Neural crest cell (in vitro differentiated cells): ENCODE measurements at places on chromosomes 11 and 22. TPM values are rescaled to one million over a fixed set of nuclear protein-coding genes. Genes with fewer than 3 reads are reported as not detected.

CDC45 gene
- total RNA-seq, result 47.1 and 49.8 TPM in 2 replicates

IGLL5 gene
- not detected in 2 replicates for total RNA-seq

- no peak for DNase-seq
- H3K4me1 ChIP-seq, result peaks cover 12% of the 10 kb centered on the region
- no peaks in the 10 kb centered on the region for H3K36me3 ChIP-seq
These were observed 33.6 kb downstream of the GALNT18 start for GRCh38 chr11:11588243-11588642.

DNA sequence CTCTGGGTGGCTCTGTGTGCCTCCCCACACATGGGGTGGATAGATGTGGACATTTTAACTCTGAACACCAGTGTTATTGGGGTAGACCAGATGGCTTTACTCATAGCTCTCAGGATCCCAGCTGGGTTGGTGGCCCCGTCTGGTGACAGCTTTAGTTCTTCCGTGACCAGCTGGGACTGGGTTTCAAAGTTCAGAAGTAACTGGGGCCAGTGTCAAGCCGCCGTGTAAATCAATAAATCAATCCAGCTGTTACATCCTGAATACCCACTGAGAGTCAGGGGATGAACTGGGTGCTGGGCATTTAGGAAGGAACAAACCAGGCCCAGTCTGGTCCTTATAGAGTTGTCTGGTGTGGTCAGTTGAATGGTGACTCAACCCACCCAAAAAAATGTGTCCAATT is 269.4 kb downstream of the CTTN start:
- no peaks in the 10 kb centered on the region for H3K27me3 ChIP-seq
- no peak overlapping the region for H3K4me3 ChIP-seq
- no peak overlapping the region for H3K27ac ChIP-seq
- H3K4me1 ChIP-seq, result peaks cover 7% of the 10 kb centered on the region
- no peaks in the 10 kb centered on the region for H3K36me3 ChIP-seq

- H3K36me3 ChIP-seq, result no peaks in the 10 kb centered on the region
- H3K27ac ChIP-seq, result no peak overlapping the region
- H3K4me1 ChIP-seq, result peaks cover 10% of the 10 kb centered on the region
- no peak for DNase-seq
- H3K27me3 ChIP-seq, result peaks cover 76% of the 10 kb centered on the region
- no peak overlapping the region for H3K4me3 ChIP-seq
These were observed 1.1 kb downstream of the CABP7 start for GRCh38 chr22:29720811-29721323.

DNA sequence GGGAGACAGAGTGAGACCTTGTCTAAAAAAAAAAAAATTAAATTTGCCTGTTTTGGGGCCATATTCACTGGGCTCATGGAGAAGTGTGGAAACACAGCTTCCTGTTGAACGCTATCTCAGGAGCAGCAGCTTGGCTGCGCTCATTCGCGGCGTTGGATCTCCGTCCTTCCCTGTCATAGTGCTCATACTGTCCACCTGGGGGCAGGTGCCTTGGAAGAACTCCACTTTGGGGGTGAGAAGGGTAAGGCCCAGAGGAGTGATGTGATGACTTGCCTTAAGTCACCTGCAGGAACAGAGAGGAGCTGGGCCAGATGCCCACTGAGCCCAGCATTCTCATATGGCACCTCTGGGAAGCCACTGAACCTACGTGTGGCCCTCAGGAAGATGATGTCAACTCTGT is 82.8 kb downstream of the CABIN1 start:
- no peak overlapping the region for H3K4me3 ChIP-seq
- H3K27me3 ChIP-seq, result no peaks in the 10 kb centered on the region

NAV2 gene
- 14.1 and 15.5 TPM in 2 replicates for total RNA-seq

LSP1 gene
- total RNA-seq, result not detected in 2 replicates

DNA sequence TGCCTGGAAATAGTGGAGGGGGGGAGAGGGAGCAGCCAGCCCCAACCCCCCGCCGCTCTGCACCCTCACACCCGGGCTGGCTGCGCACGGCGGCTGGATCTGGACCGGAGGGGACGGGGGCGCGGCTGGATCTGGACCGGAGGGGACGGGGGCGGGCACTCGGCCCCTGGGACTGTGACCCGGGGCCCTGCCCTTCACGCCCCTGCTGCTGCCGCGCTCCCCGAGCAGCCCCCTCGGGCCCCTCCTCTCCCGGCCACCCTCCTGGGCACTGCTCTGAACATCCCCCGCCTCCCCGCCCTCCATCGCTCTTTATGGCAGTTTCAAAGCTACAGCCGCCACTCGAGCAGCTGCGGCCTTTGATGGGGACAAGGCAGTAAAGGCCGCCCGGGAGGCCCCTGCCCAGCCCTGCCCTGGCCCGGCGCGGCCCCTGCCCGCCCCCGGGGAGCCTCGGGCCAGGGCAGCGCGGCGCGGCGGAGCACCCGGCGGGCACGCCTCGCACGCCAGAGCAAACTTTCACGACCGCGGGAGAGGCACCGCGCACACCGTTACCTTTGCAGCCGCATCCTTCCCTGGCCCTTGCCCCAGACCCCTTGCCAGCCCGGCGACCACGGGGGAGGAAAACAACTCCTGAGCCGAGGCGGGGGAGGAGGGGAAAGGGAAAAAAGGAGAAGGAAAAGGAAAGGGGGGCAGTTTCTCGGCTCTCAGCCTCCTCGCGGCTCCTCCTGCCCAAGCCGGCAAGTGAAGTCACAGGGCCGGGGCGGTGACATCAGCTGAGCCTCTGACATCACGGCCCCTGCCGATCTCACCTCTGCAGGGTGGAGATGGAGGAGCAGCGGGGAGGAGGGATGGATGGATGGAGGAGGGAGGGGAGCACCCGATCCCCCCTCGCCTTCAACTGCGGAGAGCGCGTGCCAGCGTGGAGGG is 13.1 kb upstream of the TCF20 start:
- peak; percentile 65 for DNase-seq
- peak overlapping the region; percentile 75 for H3K4me3 ChIP-seq
- no peaks in the 10 kb centered on the region for H3K36me3 ChIP-seq

DNA sequence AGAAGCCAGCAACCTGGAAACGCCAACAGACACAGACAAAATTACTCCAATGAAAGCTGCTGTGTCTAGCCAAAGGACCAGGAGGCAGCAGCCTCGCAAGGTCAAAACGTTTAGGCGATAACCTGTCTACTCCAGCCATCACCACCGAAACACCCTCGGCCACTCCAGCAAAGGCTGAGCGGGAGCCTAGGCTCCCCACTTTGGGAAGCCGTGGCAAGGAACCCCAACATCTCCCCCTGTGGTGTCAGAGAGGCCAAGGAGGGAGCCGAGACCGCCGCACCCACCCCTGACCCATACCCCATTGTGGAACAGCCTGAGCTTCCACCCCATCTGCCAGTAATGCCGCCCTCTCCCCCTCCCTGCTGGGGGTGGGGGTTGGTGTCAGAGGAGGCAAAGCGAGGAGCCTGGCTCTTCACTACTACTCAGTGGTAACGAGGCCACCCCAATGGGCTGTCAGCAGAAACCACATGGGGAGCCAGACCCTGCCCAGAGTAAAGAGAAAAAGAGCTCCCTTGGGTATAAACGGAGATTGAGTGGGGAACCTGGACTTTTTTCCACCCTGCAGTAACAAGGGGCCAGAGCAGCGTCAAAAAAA is 33.9 kb upstream of the SEPTIN5 start:
- H3K36me3 ChIP-seq, result no peaks in the 10 kb centered on the region
- H3K4me3 ChIP-seq, result no peak overlapping the region
- no peak for DNase-seq
- H3K27me3 ChIP-seq, result peaks cover 18% of the 10 kb centered on the region
- H3K4me1 ChIP-seq, result no peaks in the 10 kb centered on the region

- H3K27me3 ChIP-seq, result no peaks in the 10 kb centered on the region
- no peak overlapping the region for H3K4me3 ChIP-seq
- H3K4me1 ChIP-seq, result peaks cover 23% of the 10 kb centered on the region
- no peaks in the 10 kb centered on the region for H3K36me3 ChIP-seq
- H3K27ac ChIP-seq, result no peak overlapping the region
These were observed 29.5 kb downstream of the KREMEN1 start for GRCh38 chr22:29102300-29102699.
